ENCODE measurements at places on chromosomes 7 and 10. TPM values are rescaled to one million over a fixed set of nuclear protein-coding genes. Genes with fewer than 3 reads are reported as not detected.
A peak's percentile ranks its signal among the peaks of the same experiment; 100 is the strongest.

GRCh38 chr10:96973809-96974747, 142.0 kb downstream of the LCOR start:
- DNase-seq: no peak

DNA sequence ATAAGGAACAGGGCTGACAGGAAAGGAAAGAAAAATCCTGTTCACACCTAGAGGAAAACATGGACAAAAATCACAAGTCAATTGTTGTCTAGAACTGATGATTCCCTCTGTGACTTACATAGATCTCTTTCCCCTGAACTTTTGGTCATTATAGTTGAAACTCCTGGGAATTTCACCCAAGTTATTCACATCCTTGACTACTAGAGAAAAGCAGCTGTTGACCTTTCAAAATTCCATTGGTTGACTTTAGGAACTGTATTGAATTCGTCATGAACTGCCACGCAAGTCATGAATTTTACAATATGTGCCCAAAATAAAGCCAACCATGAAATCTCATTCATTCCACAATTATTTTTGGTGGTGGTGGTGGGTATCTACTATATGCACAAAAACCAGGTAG, 104.3 kb downstream of the UBE2H start:
- no peak for DNase-seq

DNA sequence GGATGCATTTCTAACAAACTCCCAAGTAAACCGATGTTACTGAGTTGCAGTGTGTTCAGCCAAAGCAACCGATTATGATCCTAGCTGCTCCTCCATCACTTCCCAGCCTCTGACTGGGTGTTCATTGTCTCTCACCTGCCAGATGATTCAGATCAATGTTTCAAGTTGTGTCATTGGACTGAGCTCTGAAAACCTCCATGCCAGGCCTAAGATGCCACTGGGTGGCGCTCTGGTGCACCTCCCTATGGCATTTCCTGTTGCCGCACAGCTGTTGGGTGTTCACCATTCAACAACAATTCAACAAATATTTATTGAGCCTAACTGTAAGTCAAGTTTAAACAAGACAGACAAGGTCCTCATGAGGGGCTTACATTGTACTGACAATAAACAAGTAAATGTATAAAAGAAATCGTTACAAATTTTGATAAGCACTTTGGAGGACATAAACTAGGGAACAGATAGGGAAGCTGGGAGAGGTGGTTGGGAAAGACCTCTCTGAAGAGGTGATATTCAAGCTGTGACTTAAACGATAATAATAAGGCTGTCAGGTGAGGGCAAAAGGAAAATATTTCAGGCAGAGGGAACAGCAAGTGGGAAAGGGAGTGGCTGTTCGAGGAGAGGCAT, 22.8 kb downstream of the RGR start:
- no peak for DNase-seq

- DNase-seq: no peak
These were observed 5.1 kb downstream of the GNA12 start for GRCh38 chr7:2838873-2839578.

- DNase-seq: no peak
These were observed 102.7 kb downstream of the CUBN start for GRCh38 chr10:17026686-17027485.

- DNase-seq: no peak
These were observed 224.3 kb downstream of the SFMBT2 start for GRCh38 chr10:7186387-7187018.

GRCh38 chr7:122629412-122629953, 69.4 kb downstream of the RNF133 start:
- no peak for DNase-seq

- DNase-seq: no peak
These were observed 12.5 kb downstream of the RNF133 start for GRCh38 chr7:122686360-122686878.

DNA sequence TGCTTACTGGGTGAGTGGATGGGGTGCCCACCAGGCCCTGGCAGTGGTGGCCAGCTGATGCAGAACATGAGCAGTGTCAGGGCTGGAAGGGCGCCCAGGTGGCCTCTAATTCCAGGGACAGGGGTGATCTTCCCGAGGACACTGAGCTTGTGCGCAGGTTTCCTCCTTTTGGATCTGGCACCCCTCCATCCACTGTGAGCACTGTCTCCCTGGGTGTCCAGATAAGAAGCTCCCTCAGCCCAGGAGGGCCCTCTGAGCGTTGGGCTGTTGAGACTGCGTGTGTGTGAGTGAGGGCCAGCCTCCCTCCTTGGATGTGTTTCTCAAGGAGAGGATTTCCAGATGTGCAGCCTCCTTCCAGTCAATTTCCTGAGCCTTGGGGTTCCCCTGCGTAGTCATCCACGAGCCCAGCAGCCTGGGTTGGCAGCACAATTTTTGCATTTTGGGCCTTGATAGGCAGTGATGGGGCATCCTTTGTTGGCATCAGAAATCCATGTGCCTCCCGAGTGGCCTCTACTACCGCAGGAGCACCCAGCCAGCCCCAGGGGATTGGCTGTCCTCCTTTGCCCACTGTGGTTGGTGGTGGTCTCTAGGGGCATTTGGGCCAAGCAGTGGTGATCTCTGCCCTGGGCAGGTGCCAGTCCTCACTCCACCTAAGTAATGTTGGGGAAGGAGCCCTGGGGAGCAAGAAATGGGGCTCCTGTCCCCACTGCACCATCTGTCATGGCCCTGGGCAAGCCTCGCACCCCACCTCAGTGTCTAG, 20.9 kb upstream of the BTBD16 start:
- no peak for DNase-seq

- no peak for DNase-seq
These were observed 347.5 kb downstream of the GPR158 start for GRCh38 chr10:25522294-25522693.

GRCh38 chr7:78734626-78735025, 718.8 kb downstream of the MAGI2 start:
- DNase-seq: no peak

DNA sequence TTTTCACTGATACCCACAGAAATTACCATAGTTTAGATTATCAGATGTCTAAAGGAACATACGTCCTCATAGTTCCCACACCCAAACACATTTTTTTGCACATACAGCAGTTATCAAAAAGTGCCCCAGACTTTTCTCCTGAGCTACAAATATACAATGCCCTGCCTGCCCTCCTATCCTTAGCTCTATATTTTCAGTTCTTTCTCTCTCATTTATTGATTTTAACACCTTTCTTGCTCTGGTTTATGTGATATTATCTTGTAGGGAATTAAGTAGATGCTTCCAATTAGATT, 25.1 kb upstream of the SGMS1 start:
- no peak for DNase-seq

DNA sequence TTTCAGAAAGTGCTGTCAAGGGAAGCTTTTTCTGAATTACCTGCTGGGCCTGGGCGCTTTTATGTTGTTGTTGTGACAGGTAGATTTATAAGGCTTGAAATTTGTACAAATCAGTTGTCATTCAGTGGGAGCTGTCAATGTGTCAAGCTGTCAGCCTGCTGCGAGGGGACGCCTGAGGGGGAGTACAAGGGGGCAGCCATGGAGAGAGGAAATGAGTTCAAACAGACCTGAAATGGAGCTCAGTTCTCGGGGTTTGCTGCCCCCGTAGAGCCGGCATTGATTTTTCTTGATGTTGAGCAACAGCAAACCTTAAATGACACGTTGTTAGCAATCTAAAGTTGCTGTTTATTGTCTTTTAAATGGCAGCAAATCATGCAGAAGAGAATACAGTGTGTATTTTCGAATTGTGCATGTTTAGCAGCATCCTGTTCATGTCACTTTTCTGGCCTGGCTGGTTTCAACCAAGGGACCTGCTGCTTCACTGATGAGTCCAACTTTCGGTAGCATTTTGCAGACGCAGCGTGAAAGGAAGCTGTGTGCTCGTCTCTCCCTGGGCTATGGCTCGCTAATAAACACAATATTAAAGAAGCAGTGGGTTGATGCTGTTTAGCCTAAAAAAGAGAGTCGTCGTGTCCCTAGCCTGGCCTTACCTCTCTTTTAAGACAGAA, 166.5 kb downstream of the LRMDA start:
- no peak for DNase-seq

- peak; percentile 68 for DNase-seq
These were observed 35.3 kb downstream of the CHST3 start for GRCh38 chr10:71999360-72000072.

GRCh38 chr10:21385996-21386585, 139.4 kb downstream of the SKIDA1 start:
- DNase-seq: no peak

- no peak for DNase-seq
These were observed 204.6 kb downstream of the ANKRD7 start for GRCh38 chr7:118429141-118429540.

DNA sequence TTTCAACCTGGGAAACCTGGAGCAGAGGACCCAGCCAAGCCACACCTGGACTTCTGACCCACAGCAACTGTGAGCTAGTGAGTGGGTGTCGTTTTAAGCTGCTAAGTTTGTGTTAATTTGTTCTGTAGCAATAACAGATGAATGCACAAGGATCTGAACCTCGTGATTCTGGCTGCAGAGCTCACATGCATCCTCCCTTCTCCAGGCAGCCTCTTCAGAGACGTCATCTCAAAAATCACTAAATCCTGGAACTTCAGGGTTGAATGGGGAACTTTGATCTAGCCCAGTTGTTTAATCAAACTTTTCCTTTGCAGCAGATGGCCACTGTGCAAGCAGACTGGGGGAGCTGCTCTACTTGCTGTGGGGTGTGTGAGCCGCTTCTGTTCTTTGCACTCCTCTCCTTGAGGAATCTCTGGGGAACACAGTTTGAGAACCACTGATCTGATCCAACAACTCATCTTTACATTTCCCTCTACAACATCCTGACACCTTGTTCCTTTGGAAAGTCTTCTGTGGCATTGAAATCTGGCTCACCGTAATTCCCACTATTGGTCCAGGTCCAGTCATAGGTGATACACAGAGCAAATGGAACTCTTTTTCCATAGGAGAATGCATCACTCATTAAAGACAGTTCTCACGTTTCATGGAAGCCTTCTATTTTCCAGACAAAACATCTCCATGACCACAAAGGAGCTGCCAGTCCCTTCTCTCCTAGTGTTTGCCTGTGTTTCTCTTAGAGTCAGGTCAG, 90.3 kb downstream of the CHN2 start:
- DNase-seq: no peak

- DNase-seq: no peak
These were observed 83.3 kb upstream of the PPIF start for GRCh38 chr10:79263939-79264338.

- DNase-seq: no peak
These were observed 161.2 kb downstream of the TAX1BP1 start for GRCh38 chr7:27901028-27901760.

DNA sequence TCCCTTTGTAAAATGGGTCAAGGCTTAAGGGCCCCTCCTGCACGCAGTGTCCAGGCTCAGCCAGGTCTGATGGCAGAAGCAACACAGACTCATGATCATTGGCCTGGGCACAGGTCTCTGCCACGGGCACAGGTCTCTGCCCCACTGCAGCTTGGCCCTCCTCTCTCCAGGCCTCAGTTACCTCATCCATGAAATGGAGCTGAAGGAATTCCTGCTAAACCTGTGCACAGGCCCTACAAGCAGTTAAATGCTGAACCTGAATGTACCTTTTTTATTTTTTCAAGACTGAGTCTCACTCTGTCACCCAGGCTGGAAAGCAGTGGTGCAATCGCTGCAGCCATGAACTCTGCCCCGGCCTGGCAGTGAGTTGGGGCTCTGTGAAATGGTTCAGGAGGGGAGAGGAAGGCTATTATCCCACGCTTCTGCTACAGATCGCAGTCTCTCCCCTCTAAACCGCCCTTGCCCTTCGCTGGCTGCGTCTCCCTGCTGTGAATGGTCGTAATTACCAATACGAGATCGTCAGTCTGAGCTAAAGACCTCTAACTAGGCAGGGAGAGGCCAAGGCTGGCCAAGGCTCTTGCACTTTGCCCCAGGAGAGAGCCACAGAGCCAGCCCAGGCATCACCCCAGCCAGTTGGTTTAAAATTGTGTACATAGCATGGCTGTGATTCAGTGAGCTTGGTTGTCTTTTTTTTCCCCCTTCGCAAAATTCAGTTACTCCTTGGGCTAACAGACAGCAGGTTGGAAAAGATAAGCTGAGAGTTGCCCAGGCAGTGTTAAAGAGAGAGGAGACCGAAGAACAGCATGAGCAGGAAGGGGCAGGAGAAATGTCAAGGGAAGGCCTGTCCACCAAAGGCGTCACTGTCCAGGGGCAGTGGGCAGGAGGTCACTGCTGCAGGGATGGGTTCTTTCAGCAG, 93.0 kb upstream of the KCTD7 start:
- DNase-seq: no peak

DNA sequence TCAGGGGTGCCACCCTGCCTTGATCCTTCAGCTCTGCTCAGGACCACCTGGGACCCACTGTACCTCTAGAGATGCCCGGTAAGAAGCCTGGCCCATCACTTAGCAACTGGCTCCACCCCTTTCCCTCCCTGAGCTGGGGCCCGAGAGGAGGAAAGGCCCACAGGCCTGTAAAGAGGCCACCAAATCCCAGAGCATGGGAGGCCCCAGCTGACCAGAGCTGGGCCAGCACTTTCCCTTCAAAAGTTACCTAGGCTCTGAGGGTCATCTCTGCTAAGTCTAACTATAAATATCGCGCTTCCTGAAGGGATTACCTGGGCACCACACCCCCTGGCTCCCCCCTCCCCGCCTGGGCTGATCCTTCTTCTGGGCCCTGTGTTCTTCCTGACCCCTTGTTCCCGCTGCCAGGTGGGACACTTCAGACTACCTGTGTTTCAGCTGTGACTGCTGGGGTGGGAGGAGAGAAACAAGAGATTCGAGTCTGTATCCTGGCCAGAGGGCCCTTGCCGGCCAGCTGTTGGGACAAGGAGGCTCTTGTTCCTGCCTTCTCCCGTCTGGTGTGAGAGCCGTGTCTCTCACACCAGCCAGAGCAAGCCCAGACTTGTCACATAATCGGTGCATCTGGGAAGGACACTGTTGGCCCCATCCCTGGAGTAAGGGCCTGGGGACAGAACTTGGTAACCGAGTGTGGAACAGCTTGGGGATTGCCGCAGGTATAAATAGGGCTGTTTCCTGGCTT, 22.8 kb upstream of the ANKRD2 start:
- DNase-seq: no peak

DNA sequence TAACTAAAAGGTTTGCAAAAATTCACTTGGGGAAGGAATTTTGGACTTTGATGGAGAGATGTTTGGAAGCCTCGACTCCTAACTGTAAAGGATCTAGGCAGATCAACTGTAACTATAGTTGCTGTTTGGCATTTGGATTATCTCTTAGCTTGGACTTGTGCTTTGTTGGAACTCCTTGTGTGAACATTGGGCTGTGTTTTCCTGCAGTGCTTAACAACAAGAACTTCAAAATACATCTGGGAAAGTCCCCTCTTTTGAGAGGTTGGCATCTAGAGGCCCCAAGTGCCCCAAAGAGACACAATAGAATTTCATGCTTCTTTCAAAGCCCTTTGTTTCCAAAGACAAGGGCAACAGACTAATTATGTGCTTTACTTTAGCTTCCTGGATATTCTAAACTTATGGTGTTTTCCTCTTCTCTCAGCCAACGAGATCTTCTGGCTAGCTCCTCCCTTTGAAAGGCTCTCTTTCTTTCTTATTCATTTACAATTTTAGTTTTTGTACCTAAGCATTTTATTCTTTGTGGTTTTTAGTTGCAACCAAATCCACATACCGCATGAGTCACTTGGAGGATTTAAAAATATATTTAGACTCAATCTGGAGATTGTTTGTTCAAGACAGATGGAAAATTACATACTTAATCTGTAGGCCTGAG, 11.6 kb downstream of the ABCA13 start:
- DNase-seq: no peak

- no peak for DNase-seq
These were observed 191.2 kb upstream of the PRSS1 start for GRCh38 chr7:142557971-142558582.

EGFR gene
- 31.1 TPM for polyA plus RNA-seq

PROSER2 gene
- polyA plus RNA-seq: 7.7 TPM

KIFBP gene
- 30.4 TPM for polyA plus RNA-seq

PON2 gene
- 165 TPM for polyA plus RNA-seq

ECHS1 gene
- polyA plus RNA-seq: 134 TPM

OR9A2 gene
- not detected for polyA plus RNA-seq
